ENCODE measurements at places on chromosomes 5 and 9.

- peak; percentile 34 for DNase-seq
These were observed 52.8 kb downstream of the CAST start for GRCh38 chr5:96714951-96715451.

GRCh38 chr9:22129633-22130032, 120.5 kb upstream of the CDKN2B start:
- DNase-seq, result no peak

DNA sequence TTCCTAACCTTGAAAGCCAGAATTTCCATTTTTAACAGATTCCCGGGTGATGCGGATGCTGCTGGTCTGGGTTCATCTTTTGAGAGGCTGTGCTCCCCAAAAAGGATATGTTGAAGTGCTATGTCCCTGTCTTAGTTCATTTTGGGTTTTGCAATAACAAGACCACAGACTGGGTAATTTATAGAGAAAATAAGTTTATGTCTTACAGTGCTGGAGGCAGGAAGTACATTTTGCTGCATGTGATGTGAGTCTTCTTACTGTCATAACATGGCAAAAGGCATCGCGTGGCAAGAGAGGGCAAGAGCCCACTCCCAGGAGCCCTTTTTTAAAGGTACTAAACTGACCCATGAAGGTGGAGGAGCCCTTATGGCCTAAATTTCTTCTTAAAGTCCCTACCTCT, 114.1 kb downstream of the DAPK1 start:
- no peak for DNase-seq

DNA sequence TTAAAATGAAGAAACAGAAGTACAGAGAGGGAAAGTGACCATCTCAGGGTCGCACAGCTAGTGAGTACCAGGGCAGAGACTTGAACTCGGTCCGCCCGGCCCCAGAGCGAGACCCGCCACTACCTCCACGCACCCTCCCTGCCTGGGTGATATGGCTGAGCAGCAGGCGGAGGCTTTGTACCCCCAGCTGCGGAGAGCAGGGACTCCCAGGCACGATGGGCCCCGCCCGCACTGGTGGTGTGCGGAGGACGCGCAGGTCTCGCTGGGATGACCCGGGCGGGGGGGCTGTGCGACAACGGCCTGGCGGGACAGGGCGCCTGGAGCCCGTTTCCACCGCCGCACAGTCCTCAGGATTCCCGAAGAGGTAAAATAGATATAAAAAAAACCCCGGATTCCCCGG, 64.7 kb upstream of the LARP1 start:
- no peak for DNase-seq

DNA sequence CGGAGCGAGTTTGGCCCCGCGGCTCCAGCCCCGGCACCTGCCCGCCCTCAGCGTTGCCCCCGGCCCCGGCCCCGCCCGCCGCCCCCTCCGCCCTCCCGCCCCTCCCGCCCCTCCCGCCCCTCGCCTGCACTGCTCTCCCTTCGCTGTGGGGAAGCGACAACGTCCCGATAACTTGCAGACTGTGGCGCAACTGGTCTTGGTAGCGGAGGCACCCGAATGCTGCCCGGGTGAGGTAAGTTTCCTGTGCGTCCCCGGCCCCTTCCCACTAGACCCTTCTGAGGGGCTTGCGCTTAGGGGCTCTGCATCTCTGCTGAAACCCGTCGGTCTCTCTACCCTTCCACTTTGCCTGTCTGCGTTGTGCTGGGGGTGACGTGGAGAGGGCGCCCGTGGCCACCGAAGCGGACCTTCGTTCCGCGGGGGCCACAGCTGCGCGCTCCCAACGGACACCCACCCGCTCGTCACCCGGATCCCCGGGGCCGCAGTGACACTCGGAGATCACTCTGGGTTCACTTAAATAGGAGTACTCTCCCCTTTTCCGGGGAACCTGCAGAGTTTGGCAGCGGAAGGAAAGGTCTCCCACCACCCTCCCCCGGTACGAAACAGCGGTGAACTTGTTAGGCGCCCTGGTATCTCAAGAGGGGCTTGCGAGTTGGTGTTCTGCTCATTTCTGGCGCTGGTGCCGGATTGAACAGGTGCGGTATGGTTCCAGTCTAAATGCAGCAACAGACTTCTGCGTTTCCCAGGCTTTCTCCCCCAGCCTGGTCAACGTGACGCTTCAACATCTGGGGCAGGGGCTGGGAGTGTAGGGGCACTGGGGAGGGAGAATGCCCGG, 707 bp downstream of the PIP5K1B start:
- no peak for DNase-seq

GRCh38 chr5:89043676-89044075, 160.7 kb upstream of the MEF2C start:
- DNase-seq, result no peak

GRCh38 chr9:76316069-76316468, 78.2 kb downstream of the RFK start:
- no peak for DNase-seq

DNA sequence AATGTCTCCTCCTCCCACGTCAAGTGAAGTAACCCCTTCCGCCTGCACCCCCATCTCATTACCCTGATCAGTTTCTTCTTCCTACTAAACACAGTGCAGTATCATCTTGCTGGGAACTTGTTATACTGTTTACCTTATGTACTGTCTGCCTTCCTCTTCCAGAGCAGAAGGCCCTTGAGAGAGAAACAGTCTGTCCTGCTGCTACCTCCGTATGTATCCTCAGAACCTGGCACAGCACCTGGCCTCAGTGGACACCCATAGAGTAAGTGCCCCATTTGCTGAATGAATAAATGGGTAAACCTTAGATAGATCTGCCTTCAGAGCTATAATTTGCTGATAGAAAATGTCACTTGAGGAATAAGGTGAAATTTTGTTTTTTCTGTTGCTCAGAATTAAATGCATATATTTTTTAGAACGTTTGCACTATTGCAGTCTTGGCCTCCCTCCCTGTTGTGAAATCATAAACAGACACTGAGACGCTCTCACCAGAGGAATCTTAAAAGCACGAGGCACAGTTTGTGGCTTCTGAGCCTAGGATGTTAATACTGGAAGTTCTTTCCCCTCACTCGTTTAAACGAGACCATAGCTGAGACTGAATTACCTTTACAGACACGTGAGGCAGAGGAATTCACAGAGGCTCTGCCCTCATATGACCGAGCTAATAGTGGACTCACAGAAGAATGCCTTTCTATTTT, 223.1 kb upstream of the DAP start:
- no peak for DNase-seq

- no peak for DNase-seq
These were observed 147.1 kb downstream of the ENC1 start for GRCh38 chr5:74493411-74493810.

DNA sequence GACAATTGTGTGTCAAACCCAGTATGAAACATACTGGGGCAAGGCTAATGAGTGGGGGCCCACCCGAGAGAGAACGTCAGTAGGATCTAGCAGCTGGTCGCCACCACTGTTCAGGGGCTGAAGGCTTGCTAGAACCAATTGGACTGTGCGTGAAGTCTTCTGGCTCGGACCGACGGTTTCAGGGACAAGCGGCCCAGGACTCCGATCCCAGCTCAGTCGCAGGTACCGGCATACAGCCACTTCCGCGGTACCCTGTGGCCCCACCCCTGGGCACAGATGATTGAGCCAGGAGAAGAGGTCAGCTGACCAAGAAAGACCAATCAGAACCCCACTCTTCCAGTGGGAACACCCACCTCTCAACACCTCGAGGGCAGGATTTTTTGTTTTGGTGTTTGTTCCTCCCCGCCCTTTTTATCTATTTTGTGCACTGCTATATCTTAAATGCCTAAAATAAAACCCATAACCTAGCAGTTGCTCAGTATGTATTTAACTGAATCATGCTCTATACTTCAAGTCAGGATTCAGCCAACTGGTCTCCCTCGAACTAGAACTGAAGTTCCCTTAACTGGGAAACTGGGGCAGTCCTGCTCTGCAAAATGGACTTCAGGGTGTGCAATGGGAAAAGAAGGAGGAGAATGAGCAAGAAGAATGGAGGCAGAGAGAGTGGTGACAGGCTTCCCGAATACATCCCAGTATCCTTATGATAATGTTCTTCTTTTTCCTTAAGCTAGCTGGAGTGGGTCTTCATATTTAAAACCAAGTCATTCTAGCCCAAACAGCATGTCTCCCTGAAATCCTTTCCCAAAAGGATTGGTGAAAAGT, 21.1 kb upstream of the CPEB4 start:
- no peak for DNase-seq

DNA sequence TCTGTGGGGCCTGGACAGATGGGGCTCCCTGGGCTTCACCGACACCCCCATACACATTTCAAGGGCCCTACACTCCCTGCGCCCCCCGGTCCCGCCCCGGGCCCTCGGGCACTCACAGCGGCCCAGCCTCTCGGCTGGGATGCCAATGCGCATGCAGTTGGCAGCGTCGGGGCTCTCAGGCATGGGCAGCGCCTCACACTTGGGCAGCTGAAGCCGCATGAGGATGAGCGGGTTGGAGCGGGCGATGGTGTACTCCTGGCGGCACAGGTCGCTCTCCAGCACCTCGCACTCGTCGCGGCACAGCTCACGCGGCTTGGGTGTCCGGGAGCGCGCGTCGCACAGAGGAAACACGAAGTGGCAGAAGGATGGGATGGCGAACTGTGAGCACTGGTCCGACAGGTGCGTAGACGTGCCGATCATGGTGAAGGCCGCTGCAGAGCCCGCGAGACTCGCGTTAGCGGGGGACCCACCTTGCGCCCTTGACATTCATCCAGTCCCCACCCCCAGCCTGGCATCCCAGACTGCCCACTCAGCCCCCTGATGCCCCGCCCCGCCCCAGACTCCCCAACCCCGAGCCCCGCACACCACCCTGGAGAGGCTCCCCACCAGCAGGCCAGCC, 216.9 kb downstream of the ROR2 start:
- no peak for DNase-seq

- DNase-seq, result no peak
These were observed 2.7 kb upstream of the PURA start for GRCh38 chr5:140111011-140111858.

DNA sequence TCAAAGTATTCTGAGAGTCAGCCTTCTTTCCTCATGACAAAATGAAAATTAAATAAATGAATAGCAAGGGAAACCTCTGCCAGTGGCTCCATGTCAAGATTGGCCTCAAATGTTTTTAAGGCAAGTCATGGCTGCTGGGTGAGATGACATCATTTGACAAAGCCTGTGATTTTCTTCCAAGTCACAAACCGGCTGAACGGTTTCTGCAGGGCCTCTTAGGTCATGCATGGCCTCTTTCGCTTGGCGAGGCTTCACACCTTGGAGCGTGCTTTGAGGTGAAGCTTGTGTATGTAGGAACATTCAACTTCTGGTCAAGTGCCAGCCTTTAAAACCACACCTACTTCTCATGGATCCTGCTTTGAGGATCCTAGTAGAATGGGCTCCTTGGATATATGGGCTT, 161.0 kb upstream of the ZNF618 start:
- DNase-seq, result peak; percentile 22

DNA sequence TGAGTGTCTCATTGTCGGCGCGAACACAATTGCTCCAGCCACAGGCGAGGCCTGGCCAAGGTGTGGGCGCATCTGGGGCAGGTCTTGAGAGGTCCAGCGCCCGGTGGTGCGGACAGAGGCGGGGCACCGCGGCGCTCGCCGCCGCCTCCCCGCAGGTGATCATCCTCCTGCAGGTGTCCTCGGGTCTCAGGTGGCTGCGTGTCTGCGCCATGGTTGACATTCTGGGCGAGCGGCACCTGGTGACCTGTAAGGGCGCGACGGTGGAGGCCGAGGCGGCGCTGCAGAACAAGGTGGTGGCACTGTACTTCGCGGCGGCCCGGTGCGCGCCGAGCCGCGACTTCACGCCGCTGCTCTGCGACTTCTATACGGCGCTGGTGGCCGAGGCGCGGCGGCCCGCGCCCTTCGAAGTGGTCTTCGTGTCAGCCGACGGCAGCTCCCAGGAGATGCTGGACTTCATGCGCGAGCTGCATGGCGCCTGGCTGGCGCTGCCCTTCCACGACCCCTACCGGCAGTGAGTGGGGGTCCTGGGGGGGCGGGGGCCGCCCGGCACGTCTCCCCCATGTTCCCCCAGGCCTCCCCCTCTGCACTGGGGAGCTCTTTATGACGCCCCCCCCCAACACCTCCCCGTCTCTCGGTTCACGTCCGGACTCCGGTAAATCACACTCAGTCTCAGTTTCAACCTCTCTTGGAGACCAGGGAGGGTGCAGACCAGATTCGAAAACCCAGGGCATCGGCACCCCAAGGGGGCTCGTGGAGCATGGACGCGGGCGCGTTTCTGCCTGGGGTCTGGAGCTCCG, 446 bp downstream of the NXNL2 start:
- DNase-seq, result peak; percentile 41

DNA sequence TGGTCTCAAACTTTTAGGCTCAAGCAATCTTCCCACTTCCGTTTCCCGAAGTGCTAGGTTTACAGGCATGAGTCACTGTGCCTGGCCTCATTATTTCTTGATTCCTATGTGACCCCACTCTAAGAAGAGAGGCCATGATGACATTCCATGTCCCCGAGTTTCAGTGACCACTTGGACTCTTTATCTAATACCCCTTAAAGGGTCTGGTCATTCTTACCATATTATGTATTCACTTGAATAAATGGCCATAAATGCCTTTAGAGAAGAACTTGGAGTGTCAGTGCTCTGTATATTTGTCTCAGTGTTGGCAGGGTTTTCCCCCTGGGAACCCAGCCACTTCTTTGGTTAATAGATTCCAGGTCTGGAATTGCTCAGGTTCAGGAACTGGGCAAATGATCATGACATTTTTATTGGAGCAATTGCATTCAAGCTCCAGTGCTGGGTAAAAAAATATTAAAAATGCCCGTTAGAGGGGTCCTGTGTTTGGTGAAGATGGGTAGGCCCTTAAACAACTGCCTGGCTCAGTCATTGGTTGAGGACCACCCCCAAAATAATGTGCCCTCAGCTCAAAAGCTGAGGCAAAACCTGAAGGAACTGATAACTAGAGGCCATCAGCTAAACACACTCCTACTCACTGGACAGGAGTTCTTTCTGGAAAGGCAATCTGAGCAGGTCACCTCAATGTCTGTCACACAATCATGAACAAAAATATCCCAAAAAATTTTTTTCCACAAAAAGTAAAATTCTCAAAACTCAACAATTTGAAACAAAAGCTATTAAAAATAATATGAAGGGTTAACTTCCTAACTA, 186.6 kb upstream of the ZNF608 start:
- DNase-seq, result no peak

- DNase-seq, result no peak
These were observed 14.7 kb downstream of the BICD2 start for GRCh38 chr9:92749934-92750315.

Data from hepatic stellate cell (primary cell).